ENCODE measurements at places on chromosomes 4 and X.
A peak's percentile ranks its signal among the peaks of the same experiment; 100 is the strongest.

- no peak for DNase-seq
Observed at GRCh38 chr4:113187358-113187757, 137.9 kb downstream of the ANK2 start.

- DNase-seq: no peak
Observed at GRCh38 chr4:113831457-113831856, 69.9 kb upstream of the CAMK2D start.

DNA sequence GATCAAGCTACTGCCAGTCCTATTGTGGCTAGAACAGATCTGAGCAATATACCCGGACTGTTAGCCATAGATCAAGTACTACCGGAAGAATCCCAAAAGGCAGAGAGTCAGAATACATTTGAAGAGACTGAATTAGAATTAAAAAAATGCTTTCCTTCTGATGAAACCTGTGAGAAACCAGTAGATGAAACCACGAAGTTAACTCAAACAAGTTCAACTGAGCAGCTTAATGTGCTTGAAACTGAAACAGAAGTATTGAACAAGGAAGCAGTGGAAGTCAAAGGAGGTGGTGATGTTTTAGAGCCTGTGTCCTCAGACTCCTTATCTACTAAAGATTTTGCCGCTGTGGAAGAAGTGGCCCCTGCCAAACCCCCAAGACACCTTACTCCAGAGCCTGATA lies 46.8 kb downstream of the WDR44 start:
- DNase-seq: no peak

DNA sequence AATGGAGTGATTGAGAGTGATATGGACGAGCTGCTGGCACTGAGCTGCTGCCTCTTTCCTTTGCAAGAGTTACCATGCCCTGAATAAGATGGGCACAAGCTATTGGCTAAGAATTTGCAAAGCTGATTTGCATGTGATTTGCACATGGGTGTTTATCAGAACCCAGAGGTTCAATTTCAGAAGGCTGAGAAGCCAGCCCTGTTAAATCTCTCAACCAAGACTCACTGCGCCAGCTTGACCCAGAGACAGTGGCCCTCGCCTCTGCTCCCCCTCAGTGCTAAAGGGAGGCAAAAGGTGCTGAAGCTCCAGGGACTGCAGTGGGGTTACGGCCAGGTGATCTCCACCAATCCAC lies 701 bp downstream of the ARHGAP4 start:
- no peak for DNase-seq

DNA sequence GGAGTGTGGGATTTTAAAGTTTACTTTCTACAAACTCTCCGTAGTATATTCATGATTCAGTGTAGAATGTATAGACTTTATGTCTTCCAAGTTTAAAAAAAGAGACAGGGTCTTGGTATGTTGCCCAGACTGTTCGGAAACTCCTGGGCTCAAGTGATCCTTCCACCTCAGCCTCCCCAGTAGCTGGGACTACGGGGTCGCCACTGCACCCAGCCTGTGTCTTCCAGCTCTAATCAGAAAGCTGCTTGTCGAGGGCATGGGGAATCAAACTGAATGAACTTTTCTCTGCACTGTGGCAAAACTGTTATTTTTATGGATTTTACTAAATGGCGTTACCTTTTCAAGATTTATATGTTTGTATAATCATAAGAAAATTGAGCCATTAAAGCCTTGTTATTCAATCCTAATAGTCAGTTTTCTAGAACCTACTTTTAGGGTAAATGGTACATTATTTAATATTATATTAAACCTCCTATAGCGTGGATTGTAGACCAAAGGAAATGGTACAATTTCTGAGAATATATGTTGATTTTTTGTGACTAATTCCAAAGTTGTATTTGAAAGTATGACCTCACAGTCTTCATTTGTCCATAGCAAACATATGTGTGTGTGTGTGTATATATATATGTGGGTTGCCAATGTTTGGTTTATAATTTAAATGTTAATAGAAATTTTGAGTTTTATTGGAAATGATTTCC lies 1.1 kb downstream of the BLOC1S4 start:
- no peak for DNase-seq

- DNase-seq: no peak
Observed at GRCh38 chrX:13673016-13673415, 15.9 kb upstream of the RAB9A start.

DNA sequence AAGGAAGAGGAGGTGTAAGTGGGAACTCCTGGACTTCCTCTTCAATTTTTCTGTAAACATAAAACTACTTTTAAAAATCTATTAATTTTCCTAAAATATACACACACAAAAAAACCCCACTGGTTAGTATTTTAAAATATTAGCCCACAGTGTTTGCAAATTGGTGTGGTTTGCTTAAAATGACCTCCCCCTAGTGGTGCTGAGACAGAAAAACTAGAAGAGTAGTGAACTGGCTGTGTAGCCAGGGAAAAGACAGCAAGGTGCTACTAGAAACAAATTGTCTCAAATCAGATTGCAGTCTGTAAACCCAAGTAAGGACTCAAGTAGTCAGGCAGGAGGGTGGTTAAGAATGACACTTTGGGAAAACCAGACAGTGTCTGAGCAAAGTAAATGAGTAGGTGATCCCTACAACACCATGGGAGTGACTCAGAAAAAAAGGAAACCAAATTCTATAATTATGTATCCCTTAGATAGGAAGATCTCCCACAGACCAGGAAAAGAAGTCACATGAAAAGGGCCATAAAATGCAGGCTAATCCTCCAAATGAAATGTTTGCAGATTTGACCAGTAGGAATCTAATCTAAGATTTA lies 26.0 kb downstream of the AMTN start:
- DNase-seq: peak; percentile 47

DNA sequence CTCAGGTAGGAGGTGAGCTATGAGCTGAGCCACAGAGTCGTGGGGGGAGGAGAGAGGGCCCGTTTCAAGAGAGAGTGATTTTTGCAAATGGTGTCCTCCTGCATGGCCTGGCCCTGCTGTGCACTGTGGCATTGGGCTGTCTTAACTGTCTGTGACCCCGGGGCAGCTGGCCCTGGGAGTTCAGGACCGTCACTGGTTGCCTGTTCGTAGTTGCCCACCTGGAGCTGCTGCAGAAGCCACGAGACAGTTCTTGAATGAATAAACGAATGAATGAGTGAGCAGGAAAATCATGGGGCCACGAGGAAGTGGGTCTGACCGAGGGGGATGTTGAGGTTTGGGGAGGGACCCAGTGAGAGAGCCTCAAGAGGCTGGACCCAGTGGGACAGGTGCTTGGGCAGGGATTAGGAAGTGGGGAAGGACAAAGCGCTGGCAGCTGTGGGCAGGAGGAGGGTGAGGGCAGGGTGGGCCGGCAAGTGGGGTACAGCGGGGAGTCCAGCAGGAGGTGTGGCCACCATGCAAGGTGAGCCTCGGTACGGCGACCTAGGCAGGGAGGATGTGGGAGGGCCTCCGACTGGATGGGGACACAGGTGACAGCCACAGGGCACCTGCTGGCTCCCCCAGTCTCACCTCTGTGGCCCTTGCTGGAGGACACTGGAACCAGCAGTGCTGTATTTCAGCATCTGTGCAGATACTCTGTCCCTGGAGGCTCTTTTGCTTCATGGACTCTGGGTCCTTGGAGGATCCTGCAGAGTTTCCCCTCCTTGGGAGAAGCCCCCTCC lies 10.2 kb downstream of the RGS12 start:
- no peak for DNase-seq

DNA sequence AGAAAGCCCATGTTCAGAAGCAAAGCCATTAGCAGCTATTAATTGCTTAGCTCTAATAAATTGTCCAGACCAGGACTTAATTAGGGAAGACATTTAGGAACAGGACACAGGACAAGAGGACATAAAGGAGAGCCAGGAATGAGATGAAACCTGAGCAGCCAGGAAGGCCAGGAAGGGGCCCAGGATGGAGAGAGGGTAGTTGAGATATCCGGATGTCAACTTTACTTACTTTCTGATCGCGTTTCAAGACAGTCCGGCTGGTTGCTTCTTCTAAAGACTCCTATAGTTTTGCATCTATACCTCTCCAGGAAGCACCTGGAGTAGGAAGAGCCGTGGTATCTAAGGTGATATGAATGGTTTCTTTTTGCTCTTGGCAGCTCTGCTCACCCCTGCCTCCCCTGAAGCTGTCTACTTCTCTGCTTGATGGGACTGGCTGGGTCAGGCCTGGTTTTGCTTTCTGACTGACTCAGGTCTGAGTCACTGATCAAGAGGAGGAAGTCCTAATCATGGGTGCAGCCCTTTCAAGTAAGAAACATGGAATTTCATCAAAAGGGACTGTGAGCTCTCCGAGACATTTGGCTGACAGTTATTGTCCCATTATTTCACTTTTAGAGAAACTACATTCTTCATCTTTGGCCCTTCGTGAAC lies 733.3 kb downstream of the RPA4 start:
- DNase-seq: peak; percentile 87

DNA sequence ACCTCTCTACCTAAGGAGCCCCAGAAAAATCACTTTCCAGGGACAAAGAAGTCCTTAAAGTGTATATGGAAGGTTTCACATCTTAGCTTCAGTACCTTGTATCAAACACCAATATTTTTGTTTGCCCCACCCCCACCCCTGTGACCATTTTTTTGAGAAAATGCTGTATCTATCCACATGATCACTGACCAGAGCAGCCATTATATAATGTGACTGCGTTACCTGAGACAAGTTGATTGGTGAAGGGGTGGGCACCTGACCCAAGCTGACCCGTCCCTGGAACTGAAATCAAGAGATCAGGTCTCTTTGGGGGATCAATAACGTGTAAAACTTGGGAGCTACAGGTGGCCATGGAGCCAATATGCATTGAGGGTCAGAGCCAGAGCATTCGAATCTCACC lies 10.7 kb downstream of the TIFA start:
- no peak for DNase-seq

DNA sequence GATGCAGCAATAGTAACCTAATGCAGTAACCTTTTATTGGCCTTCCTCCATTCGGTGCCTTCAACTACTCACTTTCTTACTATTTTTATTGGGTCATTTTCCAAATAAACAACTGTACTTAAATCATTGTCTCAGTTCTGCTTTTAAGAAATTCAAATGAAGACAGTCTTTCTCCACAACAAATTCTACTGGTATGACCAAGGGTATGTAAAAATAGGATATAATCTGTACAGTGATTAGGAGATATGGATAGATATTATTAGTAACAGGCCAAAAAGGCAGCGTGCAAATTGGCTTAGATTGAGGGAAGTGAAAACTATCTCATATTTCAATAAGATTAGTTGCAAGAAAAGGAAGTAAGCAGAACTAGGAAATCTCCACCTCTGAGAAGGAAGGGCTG lies 177.4 kb upstream of the PPP1R2C start:
- DNase-seq: no peak
